ENCODE measurements at places on chromosomes 5 and 9.

- no peak for DNase-seq
Observed at GRCh38 chr9:76313771-76314170, 80.5 kb downstream of the RFK start.

DNA sequence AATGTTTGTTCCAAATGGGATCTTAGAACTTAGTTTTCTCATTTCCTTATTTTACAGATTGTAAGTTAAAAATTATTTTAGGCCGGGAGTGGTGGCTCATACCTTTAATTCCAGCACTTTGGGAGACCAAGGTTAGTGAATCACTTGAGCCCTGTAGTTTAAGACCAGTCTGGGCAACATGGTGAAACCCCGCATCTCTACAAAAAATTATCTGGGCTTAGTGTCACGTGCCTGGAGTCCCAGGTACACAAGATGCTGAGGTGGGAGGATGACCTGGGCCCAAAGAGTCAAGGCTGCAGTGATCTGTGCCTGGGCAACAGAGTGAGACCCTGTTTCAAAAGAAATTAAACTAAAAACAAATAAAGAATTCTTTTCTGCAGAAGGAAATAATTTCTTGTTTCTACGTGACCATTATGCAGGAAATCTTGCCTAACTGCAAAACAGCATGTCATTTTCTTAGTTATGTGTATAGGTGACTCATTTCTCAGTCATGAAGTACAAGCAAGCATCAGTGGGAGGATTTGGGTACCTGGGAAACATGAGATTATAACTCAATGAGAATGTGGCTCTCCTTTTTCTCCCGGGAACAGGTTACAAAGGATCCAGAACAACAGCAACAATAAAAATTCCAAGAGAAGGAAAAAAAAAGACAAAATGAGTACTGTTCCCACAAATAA is 375.1 kb upstream of the ST8SIA4 start:
- peak; percentile 21 for DNase-seq

DNA sequence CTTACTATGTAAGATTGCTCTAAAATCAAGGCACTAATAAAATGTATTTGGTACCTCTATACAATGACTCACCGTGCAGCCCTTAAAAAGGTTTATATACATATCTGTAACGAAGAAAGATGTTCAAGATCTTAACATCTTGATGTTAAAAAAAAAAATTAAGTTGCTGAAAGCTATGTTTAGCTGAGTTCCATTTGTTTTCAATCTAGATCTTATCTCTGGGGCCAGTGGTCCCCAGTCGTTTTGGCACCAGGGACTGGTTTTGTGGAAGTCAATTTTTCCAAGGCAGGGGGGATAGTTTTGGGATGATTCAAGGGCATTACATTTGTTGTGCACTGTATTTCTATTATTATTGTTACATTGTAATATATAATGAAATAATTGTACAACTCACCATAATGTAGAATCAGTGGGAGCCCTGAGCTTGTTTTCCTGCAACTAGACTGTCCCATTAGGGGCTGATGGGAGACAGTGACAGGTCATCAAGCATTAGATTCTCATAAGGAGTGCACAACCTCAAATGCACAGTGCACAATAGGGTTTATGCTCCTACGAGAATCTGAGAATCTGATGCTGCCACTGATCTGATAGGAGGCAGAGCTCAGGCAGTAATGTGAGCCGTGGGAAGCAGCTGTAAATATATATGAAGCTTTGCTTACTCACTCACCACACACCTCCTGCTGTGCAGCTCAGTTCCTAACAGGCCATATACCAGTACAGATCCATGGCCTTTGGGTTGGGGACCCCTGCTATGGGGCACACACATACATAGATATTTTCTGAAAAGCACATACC is 27.6 kb upstream of the TSLP start:
- peak; percentile 30 for DNase-seq

DNA sequence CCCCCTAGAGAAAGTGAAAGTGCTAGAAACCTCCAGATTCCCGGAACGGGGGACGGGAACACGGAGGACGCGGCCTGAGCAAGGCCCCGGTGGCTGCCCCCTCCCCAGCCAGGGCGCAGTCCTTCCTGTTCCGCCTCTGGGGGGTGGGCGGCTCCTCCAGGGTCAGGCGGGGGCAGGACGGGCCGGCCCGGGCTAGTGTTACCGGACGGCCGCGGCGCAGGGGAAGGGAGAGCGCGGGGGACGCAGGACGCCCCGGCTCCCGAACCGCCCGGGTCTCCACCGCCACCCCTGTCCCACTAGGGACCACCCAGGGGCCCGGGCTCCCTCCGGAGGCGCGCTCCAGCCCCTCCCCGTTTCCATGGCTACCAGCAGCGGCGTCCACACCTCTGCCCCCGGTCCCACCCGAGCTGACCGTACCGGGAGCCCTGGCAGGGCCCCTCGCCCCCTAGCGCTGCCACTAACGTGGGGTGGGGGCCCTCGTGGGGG is 579 bp downstream of the SLC12A7 start:
- peak; percentile 62 for DNase-seq

- peak; percentile 85 for DNase-seq
Observed at GRCh38 chr9:70924895-70925547, 196.4 kb downstream of the TRPM3 start.

- peak; percentile 56 for DNase-seq
Observed at GRCh38 chr9:105608721-105609598, 51.0 kb downstream of the FKTN start.

DNA sequence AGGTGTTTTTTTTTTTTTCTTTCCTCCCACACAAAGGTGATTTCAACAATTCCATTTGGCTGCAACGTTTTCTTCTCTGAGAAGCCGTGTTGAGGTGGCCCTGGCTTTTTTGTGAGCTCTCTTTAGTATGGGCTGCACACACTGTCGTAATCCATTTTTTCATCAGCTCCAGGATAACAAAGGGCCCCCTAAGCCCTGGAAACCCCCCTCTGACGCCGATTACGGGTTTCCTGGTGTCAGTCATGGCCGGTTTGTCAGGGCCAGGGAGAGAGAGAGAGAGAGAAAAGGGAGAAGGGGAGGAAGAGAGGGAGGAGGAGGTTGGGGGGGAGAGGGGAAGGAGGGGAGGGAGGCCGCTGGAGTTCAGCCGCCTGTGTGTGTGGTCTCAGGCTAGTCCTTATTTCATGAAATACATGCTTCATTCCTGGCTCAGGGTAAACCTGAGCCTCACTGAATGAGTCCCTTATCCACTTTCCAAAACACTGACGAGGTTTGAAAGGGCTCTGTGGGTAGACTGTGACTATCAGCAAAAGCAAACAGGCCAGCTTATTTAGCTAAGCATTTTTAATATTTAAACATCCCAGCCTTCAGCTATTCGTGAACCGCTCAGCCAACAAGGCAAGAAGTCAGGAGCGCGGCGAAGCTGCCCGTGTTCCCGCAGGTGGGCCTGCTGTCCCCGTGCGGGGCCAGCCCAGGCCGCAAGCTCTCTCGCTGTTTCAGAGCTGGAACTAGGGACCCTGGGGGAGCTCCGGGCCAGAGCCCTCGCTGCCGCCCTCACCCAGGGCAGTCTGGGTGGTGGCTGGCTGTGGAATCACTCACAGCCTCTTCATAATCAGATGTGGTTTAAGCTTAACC is 172.8 kb downstream of the ERCC6L2 start:
- DNase-seq, result peak; percentile 72

GRCh38 chr5:174777111-174777510 is 52.7 kb downstream of the MSX2 start:
- DNase-seq, result no peak

GRCh38 chr5:72619677-72620076 is 112.5 kb upstream of the ZNF366 start:
- DNase-seq, result no peak

DNA sequence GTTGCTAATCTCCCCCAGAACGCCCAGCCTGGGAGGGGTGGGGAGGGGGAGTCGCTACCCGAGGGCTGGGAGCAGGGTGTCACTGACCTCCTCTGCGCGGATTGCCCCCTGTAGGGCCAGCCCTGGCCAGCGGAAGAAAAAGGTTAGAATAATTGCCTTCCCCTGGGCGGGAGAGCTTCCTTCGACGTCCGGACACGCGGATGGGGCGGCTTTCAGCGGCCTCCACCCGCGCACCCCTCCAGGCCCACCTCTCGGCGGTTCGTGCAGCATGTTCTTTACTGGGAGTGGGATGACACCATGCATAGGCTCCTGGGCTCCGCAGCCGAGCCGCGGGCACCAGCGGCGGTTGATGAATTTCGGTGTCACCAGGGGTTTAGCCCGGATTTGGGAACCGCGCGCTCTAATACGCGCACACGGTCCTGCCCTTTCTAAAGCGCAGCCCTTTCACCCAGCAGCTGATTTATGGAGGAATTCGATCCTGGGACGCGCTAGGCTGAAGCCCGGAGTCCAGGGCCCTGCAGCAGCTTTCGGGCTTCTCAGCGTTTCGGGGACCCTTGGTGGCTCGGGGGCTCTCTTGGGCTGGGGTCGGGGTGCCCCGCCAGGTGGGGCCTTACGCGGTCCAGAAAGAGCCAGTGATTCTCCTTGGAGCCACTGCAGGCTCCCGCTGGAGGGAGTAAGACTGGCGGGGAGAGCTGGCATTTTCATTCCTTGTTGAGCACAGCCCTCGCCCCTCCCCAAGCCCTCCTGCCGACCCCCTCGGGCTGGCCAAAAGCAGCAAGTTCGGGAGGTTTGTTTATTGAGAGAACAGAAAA is 10.1 kb downstream of the LMX1B start:
- DNase-seq, result no peak

- no peak for DNase-seq
Observed at GRCh38 chr9:34331196-34331595, 1.8 kb downstream of the NUDT2 start.

DNA sequence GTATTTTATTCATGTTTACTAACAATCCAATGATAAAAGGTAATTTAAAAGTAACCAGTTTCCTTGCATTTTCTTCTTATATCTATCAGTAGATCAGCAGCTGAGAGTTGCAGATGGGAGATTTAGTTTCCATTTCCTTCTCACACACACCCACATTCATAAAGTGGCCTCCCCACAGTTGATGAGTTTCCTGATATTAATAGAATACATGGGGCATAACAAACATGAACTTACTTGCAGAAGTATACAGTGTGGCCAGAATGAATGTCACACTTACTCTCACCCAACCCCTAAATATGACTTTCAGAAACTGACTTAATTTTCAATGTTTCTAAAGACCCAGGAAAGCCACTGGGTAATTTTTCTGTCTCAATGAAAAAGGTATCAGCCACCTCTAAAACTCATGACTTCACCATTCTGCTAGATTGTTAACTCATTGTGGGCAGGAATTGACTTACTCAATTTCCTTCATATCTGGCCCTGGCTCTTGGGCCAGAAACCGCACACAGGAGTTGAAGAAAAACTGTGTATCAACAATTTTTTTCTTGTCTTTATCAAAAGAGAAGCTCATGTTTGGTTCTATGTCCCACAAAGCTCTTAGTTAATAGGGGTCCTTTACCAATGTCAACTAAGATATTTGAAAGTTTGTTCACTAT is 63.5 kb upstream of the OSMR start:
- DNase-seq, result no peak

Data from astrocyte of the hippocampus (primary cell).